ENCODE measurements at places on chromosomes 16 and 17. TPM values are rescaled to one million over a fixed set of nuclear protein-coding genes. Genes with fewer than 3 reads are reported as not detected.

Gene AMZ2
- total RNA-seq: 111 TPM

Gene CHAD
- total RNA-seq: not detected

Gene SLFN12L
- total RNA-seq: not detected

Gene ABI3
- total RNA-seq: not detected

Gene ANKS4B
- 0.14 TPM for total RNA-seq
